Fibroblast of the aortic adventitia (primary cell): ENCODE measurements at places on chromosomes 13 and 19. TPM values are rescaled to one million over a fixed set of nuclear protein-coding genes. Genes with fewer than 3 reads are reported as not detected.

Gene PTPRH
- total RNA-seq, result 6.5 and 7.8 TPM in 2 replicates

Gene ZNF534
- not detected in 2 replicates for total RNA-seq

Gene TMEM143
- 2.2 and 5.0 TPM in 2 replicates for total RNA-seq

Gene FUT6
- not detected in 2 replicates for total RNA-seq

Gene CRTC1
- total RNA-seq, result 1.1 and 2.4 TPM in 2 replicates

Gene SIGLEC7
- 0.41 TPM in 1 of 2 replicates, not detected in the other for total RNA-seq

Gene SYNGR4
- not detected in 2 replicates for total RNA-seq

Gene NR1H2
- 47.7 and 59.7 TPM in 2 replicates for total RNA-seq

Gene RPS19
- 827 and 1,080 TPM in 2 replicates for total RNA-seq

Gene SPACA4
- total RNA-seq, result not detected in 2 replicates

Gene B3GNT8
- total RNA-seq, result 1.5 and 2.1 TPM in 2 replicates

Gene RFPL4A
- not detected in 2 replicates for total RNA-seq

Gene TTC9B
- total RNA-seq, result not detected in 2 replicates

Gene KIR2DL3
- total RNA-seq, result not detected in 2 replicates

Gene BEST2
- total RNA-seq, result not detected in 2 replicates

Gene RUBCNL
- total RNA-seq, result 0.16 and 4.6 TPM in 2 replicates

Gene CYSLTR2
- total RNA-seq, result not detected in 2 replicates

Gene PRSS57
- total RNA-seq, result not detected in 2 replicates

Gene NXNL1
- not detected in 2 replicates for total RNA-seq

Gene TRAPPC6A
- 6.9 and 10.1 TPM in 2 replicates for total RNA-seq

Gene ZNF607
- total RNA-seq, result 3.2 and 4.9 TPM in 2 replicates

Gene RASGRP4
- total RNA-seq, result not detected in 2 replicates

Gene MEIOSIN
- total RNA-seq, result not detected in 2 replicates

Gene PSG3
- total RNA-seq, result not detected in 2 replicates

Gene TUBA3C
- not detected in 2 replicates for total RNA-seq

Gene C3
- 93.5 and 1,485 TPM in 2 replicates for total RNA-seq

Gene GPR4
- 0.16 TPM in 1 of 2 replicates, not detected in the other for total RNA-seq

Gene CTXN1
- 2.8 and 4.1 TPM in 2 replicates for total RNA-seq

Gene TTYH1
- total RNA-seq, result not detected in 2 replicates

Gene ITM2B
- total RNA-seq, result 414 and 429 TPM in 2 replicates

Gene SIGLEC14
- total RNA-seq, result not detected in 2 replicates

Gene FBXO17
- 22.9 and 56.3 TPM in 2 replicates for total RNA-seq

Gene KLK14
- total RNA-seq, result not detected in 2 replicates

Gene RFPL4AL1
- total RNA-seq, result not detected in 2 replicates

Gene TGFB1
- 18.7 and 19.8 TPM in 2 replicates for total RNA-seq

Gene ZNF730
- total RNA-seq, result 0.16 and 2.3 TPM in 2 replicates

Gene CPT1C
- 23.4 and 39.4 TPM in 2 replicates for total RNA-seq
